ENCODE measurements at places on chromosomes 12 and 14.

DNA sequence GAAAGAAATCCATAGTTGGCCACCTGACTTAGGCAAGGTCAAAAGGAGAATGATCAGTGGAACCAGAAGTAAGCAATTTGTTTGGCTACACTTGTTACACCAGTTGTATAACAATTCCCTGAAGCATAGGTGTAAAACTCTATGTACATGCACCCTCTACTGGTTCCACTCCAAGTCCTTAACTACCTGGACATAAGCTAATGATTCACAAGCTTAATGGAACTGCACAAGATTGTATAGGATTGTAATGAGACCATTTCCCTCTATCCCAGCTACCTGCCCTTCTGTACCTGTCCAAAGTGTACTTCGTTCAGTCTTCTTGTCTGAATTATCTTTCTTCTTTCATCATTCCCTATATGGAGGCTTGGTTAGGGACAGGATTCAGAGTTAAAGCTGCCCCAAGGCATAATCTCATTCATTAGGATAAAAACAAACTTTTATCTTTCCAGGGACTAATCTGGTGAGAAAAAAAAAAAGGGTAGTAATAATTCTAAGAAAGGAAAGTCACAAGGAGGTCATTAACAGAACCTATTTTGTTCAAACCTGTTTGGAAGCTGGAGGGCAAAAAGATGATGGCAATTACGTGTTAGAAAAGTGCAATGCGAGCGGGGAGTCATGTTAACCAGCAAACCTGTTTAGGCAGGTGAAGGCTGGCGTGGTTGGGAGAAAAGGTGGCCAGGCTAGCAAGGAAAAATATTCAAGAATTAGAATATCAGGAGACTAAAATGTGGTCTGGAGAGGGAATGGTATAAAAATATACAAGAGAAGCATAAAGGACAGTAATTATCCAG is 2.8 kb upstream of the TMEM52B start:
- no peak for DNase-seq

GRCh38 chr14:64388533-64389285 is 556 bp downstream of the MTHFD1 start:
- peak; percentile 54 for DNase-seq

- DNase-seq, result peak; percentile 69
Measured at GRCh38 chr14:68535404-68536017, 257.4 kb downstream of the ZFP36L1 start.

- DNase-seq, result no peak
Measured at GRCh38 chr12:83003026-83003425, 316.3 kb downstream of the TMTC2 start.

DNA sequence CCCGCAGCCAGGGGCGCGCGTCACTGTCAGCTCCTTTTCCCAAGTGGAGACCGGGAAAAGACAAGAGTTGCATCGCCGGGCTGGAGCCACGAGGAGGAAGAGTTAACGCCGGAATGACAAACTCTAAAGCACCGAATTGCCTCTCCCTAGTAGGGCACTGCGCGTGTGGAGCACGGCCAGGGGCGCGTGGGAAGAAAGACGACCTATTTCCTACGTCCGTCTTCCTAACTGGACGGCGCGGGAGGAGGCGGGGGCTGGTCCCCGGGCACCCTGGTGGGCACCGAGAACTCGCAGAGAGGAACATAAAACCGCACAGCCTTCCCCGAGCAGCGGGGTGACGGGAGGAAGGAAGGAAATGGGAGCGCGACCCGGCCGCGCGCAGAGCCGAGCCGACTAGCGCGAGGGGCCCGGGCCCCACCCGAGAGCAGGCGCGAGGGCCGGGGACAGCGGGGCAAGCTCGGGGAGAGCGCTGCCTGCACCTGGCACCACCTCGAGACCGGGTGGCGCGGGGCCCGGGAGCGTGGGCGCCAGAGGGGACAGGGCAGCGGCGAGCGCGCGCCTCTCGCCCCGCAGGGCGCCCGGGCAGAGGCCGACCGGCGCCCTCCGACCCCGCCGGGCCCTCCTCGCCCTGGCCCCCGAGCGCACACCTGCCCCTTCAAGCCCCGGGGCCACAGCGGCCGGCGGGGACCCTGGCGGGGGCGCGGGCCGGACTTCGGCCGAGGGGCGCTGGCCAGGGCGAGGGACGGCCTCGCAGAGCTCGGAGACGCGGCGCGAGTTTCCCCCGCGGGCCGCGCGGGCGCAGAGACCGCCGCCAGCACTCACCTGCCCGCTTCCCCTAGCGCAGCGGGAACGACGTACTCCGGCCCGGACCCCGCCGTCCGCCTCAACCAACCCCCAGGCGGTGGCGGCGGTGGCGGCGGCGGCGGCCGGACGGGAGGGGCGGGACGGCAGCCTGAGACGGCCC is at the start of gene SETD3:
Gene SETD3, minus strand, starts transcription at position 954 of the 964 bp plus-strand sequence. CDS start 15,054 bp downstream, outside the sequence.
- DNase-seq, result peak; percentile 23

GRCh38 chr12:110933326-110933974 is 13.1 kb upstream of the MYL2 start:
- no peak for DNase-seq

GRCh38 chr14:74587363-74587707 is 24.7 kb downstream of the LTBP2 start:
- DNase-seq, result no peak

DNA sequence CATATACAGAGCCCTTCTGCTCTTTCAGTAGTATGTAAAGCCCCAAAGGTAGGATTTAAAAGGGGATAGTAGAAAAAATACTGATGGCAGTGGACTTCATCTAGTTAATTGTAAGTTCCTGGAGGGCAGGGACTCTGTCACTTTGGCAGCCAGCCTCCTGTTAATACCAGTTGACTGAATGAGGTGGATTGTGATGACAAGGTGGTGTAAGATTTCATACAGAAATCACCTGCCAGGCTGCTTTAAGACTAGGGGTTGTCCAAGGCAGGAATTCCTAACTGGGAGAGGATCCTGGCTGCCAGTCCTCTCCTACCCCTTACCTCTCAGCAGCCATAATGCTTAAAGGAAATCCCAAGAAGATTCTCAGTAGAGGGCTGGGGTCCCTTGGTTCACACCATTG is 7.3 kb downstream of the DYRK2 start:
- no peak for DNase-seq

DNA sequence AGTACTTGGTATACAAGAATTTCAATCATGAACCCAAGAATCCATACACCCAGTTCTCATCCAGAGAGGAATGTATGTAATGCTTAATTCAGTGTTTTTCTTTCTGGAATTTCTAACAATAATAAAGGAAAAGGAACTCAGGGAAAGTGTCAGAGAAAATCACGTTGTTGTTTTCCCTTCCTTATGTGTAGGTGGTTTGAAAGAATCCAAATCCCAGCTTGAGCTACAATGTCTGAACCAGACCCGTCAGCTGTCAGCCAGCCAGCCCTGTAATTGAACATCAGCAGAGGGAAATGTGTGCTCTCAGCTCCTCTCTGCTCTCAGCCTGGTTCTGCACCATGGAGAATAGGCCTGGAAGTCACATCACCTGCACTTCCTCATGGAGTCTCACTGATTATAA is 126.5 kb downstream of the TMEM30B start:
- DNase-seq, result no peak

DNA sequence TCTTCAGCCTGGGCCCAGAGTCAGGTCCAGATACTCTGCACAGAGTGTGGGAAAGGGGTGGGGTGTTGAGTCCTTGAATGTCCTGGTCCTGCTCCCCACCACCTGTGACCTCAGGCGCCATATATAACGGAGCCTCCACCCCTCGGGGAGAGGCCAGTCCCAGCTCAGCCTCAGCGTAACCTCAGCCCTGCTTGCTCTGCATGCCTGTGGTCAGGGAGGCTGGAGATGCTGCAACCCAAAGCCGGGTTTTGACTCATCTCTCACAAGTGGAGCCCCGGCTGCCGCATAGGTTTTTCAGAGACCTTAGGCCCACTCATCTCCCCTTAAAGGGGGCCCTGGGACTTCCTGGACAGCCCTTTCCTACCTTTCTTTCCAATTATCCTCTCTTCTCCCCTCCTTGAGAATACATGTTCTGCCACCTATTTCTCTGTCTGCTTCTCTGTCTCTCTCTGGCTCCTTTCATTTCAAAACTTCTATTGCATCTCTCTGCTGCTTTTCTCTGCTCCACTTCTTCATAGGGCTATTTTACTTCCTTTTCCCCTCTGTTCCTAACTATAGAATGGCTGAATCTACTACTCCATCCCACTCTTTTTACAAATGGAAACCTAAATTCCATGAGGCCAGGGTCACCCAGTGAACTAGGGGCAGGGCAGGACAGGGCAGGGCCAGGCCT is 1.2 kb downstream of the ITGB7 start:
- peak; percentile 86 for DNase-seq

- no peak for DNase-seq
Measured at GRCh38 chr14:88195676-88196075, 127.4 kb downstream of the KCNK10 start.

GRCh38 chr14:23633160-23633701 is 2.9 kb upstream of the DHRS2 start:
- DNase-seq, result no peak

- DNase-seq, result no peak
Measured at GRCh38 chr12:253116-253831, 9.4 kb downstream of the SLC6A13 start.

DNA sequence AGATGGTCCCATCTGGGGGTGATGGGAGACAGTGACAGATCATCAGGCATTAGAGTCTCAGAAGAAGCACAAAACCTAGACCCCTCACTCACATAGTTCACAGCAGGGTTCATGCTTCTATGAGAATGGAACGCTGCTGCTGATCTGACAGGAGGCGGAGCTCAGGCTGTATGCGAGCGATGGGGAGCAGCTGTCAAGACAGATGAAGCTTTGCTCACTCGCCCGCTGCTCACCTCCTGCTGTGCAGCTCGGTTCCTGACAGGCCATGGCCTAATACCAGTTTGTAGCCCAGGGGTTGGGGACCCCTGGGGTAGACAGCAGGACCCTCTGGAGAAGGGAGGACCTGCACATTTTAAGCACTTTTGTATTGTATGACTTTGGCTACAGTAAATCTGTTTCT is 111.2 kb downstream of the LGMN start:
- DNase-seq, result no peak

GRCh38 chr12:8034802-8035201 is 2.3 kb downstream of the FOXJ2 start:
- no peak for DNase-seq

GRCh38 chr12:130990034-130990433 is 36.3 kb downstream of the ADGRD1 start:
- no peak for DNase-seq

GRCh38 chr12:92502417-92503028 is 200.3 kb upstream of the PLEKHG7 start:
- DNase-seq, result no peak

DNA sequence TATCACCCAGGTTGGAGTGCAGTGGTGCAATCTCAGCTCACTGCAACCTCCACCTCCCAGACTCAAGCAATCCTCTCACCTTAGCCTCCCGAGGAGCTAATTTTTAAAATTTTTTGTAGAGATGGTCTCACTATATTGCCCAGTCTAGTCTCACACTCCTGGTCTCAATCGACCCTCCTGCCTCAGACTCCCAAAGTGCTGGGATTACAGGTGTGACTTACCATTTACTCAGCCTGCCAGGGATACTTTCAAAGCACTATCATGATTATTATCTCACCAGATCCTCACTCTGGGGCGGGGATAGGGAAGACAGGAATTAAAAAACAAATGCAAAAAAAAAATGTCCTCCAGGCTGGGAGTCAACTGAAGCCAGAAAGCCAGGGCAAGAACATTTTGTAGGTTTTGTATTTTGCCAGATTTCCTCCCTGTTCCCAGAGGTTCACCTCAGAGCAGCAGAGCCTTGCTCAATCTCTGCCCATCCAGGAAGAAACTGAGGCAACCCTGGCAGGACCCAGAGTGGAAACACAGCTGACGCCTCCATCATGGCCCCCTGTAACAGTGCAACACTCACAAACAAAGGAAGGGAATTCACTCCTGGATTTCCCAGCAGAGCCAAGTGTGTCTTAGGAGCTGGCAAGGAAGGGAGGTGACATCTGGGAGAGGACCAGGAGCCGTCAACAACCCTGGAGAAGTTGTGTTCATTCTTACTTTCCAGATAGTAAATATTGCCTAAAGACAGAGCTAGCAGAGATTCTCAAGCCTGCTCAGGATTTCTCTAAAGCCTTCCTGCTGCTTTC is 73.9 kb downstream of the IRF2BPL start:
- no peak for DNase-seq

- DNase-seq, result no peak
Measured at GRCh38 chr14:57009585-57010515, 199.6 kb upstream of the OTX2 start.

GRCh38 chr12:131905630-131906091 is 11.2 kb downstream of the ULK1 start:
- DNase-seq, result no peak

GRCh38 chr14:81286574-81287370 is 66.0 kb upstream of the GTF2A1 start:
- no peak for DNase-seq

- no peak for DNase-seq
Measured at GRCh38 chr12:132389026-132389425, 59.6 kb upstream of the GALNT9 start.

GRCh38 chr14:92866181-92866752 is 56.7 kb upstream of the CHGA start:
- no peak for DNase-seq

DNA sequence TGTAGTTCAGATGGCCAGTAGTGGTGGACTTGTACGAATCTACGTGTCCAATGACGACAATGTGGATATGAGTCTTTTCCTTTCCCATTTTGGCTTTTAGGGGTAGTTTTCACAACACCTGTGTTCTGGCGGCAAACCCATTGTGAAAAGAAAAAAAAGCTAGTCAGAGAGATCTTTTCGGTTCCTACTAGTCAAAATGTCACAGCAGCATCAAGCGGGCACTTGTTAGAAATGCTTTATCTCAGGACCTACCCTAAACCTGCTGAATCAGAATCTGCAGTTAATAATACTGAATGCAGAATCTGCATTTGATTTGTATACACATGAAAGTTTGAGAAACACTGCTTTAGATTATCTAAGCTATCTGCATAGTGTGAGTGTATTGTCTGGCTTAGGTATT is 18.3 kb downstream of the AEBP2 start:
- no peak for DNase-seq

DNA sequence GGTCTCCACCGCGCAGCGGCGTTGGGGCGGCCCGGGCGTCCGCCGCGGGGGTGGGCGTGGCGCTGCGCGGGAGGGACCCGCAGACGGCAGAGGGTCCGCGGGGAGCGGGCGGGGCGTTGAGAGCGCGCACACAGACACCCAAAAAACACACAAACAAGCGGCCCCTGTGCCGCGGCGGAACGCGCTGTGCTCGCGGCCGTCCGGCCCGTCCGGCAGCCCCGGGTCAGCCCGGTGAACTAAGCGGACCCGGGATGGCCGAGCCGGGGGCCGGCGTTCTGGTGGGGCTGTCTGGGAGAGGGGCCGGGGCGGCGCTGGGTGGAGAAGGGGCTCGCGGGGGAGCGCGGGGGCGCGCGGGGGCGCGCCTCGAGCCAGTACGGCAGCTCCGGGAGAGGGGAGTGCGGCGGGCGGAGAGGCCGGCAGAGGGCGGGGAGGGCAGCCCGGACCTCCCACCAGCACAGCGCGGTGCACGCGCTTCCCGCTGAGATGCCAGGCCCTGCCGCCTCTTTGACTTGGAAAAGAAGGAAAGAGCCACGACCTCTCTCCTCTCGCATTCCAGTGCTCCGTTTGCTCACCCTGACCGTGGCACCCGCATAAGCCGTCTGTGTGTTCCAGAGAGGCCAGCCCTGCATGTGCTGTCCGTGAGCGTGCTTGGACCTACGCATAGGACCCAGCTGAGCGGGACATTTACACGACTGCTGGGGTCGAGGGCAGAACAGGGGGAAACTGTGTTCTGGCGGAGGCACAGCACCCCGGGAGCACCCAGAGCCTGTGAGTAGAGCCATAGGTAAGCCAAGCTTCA is 10.3 kb downstream of the SLC6A12 start:
- DNase-seq, result no peak

GRCh38 chr12:13175499-13175898 is 21.0 kb upstream of the EMP1 start:
- DNase-seq, result peak; percentile 57

Data from urothelium cell line (cell line).